Cerebellar nuclear complex (tissue), 1 donor: ENCODE measurements at places on chromosomes 5 and 9.

DNA sequence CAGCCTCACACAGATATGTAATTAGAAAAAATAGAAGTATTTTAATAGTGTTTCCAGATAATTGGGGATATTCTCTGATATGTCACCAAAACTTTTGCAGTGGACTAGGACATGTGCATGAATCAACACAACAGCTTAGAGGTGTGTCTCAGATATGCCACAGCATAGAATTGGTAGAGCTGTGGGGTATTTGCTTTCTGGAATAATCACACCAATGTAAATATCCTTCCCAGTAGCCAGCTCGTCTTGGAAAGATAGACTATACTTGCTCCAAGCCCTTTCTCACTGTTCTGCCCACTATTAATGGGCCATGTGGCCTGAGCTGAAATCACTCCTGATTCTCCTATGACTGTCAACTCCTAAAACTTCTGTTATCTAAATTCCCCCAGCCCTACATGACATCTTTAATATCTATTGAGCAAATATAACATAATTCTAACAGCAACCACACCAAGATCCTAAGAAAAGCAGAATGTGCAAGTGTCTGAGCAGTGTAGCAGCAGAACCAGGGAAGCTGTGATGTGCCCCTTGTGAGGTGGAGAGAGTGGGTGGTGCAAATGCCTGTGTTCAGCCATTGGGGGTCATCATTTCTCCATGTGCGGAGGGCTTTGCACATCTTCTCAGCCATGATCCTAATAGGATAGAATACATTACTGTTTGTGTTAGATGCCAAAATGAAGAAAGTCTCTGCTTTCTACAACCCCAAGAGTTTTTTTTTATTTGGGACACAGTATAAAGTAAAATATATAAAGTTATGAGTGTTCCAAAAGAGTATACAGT, 65.0 kb downstream of the MELK start:
- no peak for DNase-seq

- DNase-seq: no peak
These were observed 89.6 kb upstream of the CEP78 start for GRCh38 chr9:78146241-78146640.

DNA sequence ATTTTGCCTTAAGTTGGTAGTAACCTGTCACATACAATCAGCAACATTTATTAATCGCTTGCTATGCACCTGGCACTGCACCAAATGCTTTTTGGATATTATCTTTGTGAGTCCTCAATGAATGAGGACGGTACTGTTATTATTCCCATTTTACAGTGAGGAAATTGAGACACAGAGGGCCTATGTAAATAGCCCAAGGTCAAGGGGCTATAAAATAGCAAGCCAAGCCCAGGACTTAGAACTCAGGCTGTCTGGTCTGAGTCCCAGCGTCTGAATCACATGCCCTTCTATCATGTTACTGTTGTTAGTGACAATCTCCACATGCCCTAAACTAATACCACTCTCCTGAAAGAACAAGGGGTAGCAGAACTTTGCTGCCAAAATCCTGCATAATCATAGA, 60.0 kb downstream of the ERAP1 start:
- no peak for DNase-seq

DNA sequence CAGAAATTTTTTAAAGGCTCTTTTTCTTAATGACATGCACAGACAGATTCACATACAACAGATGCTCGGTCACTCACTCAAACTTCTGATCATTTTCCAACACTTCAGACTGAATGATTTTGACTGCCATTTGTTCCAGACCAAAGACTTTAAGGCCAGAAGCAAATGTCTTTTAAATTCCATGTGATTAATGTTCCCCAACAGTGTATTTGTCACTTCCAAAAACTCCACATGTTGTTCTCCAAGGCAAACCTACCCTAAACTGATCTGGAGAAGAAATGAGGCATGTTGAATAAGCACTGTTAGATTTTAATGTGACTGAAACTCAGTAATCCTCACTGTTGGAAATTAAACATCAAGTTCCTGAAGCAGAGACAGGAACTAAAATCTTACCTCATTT, 366.7 kb downstream of the GABRG2 start:
- DNase-seq: no peak

- DNase-seq: no peak
These were observed 6.0 kb downstream of the RPL37 start for GRCh38 chr5:40828690-40829661.

DNA sequence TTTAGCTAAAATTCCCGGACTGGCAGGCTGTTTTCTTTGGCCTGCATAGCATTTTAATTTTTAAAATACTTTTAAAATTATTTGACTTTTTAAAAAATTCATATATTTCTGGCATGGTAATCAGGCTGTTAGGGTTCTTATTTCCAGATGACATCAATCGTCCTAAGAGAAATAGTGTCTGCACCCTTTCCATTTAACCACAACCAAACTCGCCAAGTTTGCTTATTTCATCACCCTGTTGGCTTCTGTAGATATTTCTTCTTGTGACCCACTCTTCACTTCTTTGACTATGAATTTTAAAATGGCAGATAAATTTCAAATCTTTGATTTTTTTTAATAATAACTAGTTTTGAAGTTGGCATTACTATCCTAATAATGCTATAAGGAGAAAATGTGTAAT, 675.7 kb upstream of the FTMT start:
- DNase-seq: no peak

- no peak for DNase-seq
These were observed 205.7 kb upstream of the SGCD start for GRCh38 chr5:156121234-156121633.

- DNase-seq: no peak
These were observed 104.2 kb upstream of the SPOCK1 start for GRCh38 chr5:137603356-137603755.

- no peak for DNase-seq
These were observed 56.7 kb upstream of the CPLX2 start for GRCh38 chr5:175814691-175815090.

GRCh38 chr5:136208916-136209315, 16.0 kb upstream of the SMIM32 start:
- DNase-seq: no peak

- DNase-seq: no peak
These were observed 25.7 kb downstream of the FAM170A start for GRCh38 chr5:119655061-119655460.

- DNase-seq: no peak
These were observed 36.7 kb downstream of the PTPDC1 start for GRCh38 chr9:94120854-94121376.

- DNase-seq: no peak
These were observed 255.9 kb downstream of the PSAT1 start for GRCh38 chr9:78552802-78553201.

- DNase-seq: no peak
These were observed 233.6 kb upstream of the IRX1 start for GRCh38 chr5:3361811-3362605.

- DNase-seq: no peak
These were observed 386.1 kb upstream of the MPDZ start for GRCh38 chr9:13665418-13666066.

GRCh38 chr5:142861011-142861410, 90.8 kb downstream of the ARHGAP26 start:
- DNase-seq: no peak

GRCh38 chr9:36436909-36437308, 36.8 kb upstream of the RNF38 start:
- no peak for DNase-seq

DNA sequence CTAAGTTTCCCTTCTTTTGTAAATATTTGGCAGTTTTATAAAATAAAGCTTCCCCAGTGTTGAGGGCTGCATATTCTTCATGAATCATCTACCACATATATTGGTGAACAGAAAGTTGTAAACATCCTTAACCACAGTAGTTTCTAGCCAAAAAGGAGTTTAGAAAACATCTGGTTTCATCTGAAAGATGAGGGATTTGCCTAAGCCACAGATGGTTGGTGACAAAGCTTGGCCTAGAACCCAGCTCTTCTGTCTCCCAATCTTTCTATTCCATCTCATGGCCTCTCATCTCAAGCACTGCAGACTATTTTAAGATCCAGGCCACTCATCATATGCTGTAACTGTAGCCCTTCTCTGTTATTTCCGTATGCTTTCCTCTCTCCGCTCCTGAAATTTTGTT, 232.3 kb upstream of the TRPM3 start:
- no peak for DNase-seq

DNA sequence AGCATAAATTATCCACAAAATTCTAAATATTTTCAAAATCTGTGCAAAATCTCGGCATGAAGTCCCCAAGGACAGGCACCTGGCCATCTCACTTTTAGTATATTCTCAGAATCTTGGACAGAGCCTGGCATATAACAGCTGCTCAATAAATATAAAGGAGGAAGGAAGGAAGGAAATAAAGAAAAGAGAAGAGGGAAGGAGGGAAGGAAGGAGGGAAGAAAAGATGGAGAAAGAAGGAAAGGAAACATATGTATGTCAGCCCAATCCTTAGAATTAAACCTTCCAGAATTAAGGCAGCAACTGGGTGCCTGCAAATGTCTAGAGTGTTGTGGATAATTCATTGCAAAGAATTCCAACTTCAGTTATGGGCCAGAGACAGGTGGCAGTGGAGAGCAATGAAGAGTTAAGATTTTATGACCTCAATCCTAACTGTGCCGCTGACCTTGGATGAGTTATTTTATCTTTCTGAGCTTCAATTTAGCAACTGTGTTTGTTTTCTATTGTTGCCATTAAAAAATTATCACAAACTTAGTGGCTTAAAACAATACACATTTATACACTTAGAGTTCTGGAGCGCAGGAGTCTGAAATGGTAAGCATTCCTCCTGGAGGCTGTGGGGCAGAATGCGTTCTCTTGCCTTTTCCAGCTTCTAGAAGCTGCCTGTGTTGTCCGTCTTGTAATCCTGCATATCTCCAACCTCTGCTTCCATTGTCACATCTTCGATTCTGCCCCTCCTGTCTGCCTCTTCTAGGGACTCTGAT, 200.9 kb upstream of the MSX2 start:
- DNase-seq: no peak

DNA sequence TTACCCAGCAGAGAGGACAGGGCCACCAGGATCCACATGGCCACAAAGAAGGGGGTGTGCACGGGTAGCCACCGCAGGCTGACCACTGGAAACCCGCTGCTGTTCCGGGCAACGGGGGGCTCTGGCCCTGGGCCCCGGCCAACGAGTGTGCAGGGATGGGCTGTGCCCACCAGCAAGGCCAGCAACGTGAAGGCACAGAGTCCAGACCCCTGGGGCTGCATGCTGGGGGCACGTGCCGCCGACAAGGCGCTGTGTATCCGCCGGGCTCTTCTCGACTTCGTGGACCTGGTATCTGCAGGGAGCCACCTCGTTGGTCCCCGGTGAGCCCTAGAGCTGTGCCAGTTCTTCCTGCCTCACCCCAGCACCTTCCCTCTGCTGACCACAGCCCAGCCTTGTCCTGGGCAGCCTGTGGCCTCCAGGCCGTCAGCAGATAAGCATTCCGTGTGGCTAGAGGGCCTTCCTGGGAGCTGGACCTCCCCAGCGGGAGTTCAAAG, 42.2 kb upstream of the CEP72 start:
- DNase-seq: no peak

DNA sequence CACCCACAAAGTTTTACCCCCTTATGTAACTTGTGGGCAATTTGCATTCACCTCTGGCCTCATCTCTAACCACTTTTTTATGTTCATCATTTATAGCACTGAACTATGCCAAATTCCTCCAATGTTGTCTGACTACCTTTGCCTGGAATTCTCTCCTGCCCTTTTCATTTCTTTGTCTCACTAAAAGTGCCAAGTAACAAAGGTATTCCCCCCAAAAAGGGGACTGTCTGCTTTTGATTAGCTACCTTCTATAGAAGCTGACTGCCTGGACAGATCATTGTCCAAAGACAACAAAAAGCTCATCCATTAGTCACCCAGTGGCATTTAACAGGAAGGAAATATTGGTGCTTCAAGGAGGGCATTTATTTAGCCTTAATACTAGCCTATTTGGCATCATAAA, 189.9 kb upstream of the VCAN start:
- DNase-seq: no peak

- DNase-seq: no peak
These were observed 34.4 kb downstream of the INSYN2B start for GRCh38 chr5:169945831-169946261.

DNA sequence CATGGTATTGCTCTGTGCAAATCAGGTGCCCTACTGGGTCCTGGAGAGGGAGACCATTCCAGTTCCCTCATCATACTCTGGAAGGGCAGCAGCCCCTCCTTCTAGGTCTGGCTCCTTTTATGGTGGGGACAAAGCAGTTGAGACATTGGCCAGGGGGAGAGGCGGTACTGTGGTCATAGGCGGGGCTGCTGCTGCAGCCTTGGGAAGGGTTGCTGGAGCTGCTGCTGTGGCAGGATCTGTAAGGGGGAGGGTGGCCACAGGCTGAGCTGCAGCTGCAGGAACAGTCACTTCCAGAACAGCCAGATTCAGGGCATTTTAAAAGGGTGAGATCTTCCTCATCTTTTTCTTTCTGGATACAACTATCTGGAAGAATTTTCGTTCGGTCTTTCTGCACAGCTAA, 233.0 kb upstream of the SGCD start:
- DNase-seq: no peak

- DNase-seq: no peak
These were observed 8.9 kb downstream of the ATG10 start for GRCh38 chr5:81980598-81981260.

GRCh38 chr5:111119856-111120255, 27.7 kb downstream of the WDR36 start:
- DNase-seq: no peak

DNA sequence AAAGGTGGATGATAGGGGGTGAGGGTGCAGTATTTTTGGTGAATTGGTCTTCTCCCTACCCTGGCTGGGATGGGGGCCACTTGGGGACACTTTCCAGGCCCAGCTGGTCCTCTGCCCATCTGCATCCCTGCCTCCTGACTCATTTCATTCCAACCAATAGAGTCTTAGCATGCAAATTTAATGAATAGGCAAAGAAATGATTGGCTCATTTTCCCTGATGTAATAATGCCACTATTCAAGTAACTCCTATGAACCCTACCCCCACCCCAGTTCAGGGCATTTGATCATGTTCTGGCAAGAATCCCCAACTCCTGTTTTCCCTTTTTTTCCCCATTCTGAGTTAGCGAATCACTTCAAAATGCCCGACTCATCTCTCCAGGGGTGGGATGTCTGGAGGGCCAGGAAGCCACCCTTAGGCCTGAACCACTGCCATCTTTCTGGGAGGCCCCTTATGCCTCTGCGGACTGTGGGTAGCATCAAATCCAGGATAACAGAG, 56.7 kb downstream of the PCDH1 start:
- peak; percentile 38 for DNase-seq

DNA sequence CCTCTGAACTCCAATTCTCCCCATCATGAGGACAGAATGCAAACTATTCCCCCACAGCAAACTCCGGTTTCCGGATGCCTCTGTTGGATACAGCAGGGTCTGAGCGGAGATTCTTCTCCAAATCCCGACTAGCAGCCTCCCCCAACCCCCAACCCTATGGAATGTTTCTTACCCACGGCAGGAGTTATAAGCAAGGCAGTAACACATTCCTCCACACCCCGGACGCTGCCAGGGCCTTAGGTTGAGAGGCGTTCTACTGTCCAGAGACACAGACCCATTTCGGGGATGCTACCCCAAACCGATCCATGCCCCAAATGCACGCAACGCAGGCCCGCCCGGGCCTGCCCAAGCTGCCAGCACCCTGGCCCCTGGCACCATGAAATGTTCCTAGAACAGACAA, 85.6 kb upstream of the LMX1B start:
- no peak for DNase-seq

- no peak for DNase-seq
These were observed 5.6 kb downstream of the MEIKIN start for GRCh38 chr5:131939690-131940345.
